ENCODE measurements at places on chromosomes 2 and 18.

- H3K36me3 ChIP-seq = peaks cover 79% of the 10 kb centered on the region
- H3K4me1 ChIP-seq = no peaks in the 10 kb centered on the region
- no peaks in the 10 kb centered on the region for H3K27me3 ChIP-seq
- no peak overlapping the region for H3K27ac ChIP-seq
These were observed 32.1 kb downstream of the PSMD1 start for GRCh38 chr2:231088754-231089153.

GRCh38 chr2:227942021-227942420, 70.6 kb downstream of the DAW1 start:
- no peaks in the 10 kb centered on the region for H3K27me3 ChIP-seq
- H3K27ac ChIP-seq = no peak overlapping the region
- no peaks in the 10 kb centered on the region for H3K4me1 ChIP-seq
- DNase-seq = no peak
- no peak overlapping the region for H3K4me3 ChIP-seq
- H3K36me3 ChIP-seq = no peaks in the 10 kb centered on the region

DNA sequence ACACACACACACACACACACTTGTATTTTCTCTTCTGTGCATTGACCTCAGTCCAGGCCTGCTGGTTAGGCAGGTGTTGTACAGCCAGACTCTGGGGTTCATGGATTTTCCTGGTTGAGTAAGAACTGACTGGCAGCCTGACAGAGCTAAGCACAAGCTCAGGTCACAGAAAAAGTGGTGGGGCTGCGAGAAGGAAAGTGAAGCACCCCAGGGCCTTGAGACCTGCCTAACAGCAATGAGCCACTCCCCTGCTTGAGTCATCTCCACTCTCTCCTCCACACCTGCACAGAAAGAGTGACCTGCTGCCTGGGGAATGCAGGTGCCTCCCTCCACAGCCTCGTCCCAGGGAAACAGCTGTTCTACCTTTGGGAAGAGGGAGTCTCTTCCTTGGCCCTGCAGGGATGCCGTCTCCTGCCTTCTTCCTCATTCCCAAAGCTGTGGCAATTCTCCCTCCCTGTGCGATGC, 91.4 kb upstream of the LGALSL start:
- no peak overlapping the region for H3K4me3 ChIP-seq
- no peaks in the 10 kb centered on the region for H3K27me3 ChIP-seq
- peak overlapping the region; percentile 67 for H3K27ac ChIP-seq
- H3K4me1 ChIP-seq = peaks cover 46% of the 10 kb centered on the region

GRCh38 chr2:20281876-20282275, 56.9 kb upstream of the SDC1 start:
- H3K27me3 ChIP-seq = no peaks in the 10 kb centered on the region
- no peak overlapping the region for H3K4me3 ChIP-seq

GRCh38 chr2:163733956-163734355, 1.9 kb downstream of the FIGN start:
- DNase-seq = no peak
- H3K4me1 ChIP-seq = peaks cover 12% of the 10 kb centered on the region
- H3K27me3 ChIP-seq = peaks cover 24% of the 10 kb centered on the region
- H3K27ac ChIP-seq = peak overlapping the region; percentile 69

GRCh38 chr2:106551417-106552130, 64.4 kb downstream of the CD8B2 start:
- no peak overlapping the region for H3K4me3 ChIP-seq
- no peak for DNase-seq
- no peaks in the 10 kb centered on the region for H3K4me1 ChIP-seq
- no peaks in the 10 kb centered on the region for H3K27me3 ChIP-seq

- no peaks in the 10 kb centered on the region for H3K27me3 ChIP-seq
- DNase-seq = peak; percentile 7
- no peak overlapping the region for H3K4me3 ChIP-seq
- no peaks in the 10 kb centered on the region for H3K36me3 ChIP-seq
- H3K27ac ChIP-seq = no peak overlapping the region
These were observed 37.8 kb downstream of the TCF7L1 start for GRCh38 chr2:85170938-85171475.

DNA sequence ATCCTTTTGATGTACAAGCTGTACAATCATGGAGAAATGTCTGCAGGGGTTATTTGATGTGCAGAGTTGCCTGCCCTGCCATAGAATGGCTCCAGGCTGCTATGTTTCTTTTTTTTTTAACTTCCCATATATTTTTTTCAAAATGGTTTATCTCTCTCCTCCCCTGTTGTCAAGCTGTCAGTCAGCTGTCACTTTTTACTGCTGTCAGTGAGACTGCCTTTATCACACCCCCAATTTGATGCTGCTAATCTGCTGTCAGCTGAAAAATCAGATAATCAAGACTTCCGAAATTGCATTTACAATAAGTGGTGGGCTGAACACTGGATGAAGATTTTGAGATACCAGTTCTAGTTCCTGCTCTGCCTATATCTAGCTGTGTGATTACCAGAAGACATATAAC, 382.6 kb downstream of the ZEB2 start:
- DNase-seq = no peak
- H3K4me3 ChIP-seq = no peak overlapping the region
- H3K27ac ChIP-seq = no peak overlapping the region
- peaks cover 3% of the 10 kb centered on the region for H3K4me1 ChIP-seq

DNA sequence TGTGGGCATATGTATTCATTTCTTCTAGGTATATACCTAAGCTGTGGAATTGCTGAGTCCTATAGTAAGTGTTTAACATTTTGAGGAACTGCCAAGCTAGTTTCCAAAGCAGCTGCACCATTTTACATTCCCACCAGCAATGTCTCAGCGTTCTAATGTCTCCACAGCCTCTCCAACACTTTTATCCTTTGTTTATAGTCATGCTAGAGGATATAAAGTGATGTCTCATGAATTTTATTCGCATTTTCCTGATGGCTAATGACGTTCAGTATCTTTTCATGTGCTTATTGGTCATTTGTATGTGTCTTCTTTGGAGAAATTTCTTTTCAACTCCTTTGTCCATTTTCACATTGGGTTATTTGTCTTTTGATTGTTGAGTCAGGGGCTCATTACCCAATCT, 295.2 kb downstream of the NCKAP5 start:
- H3K27ac ChIP-seq = no peak overlapping the region
- no peak for DNase-seq
- H3K4me1 ChIP-seq = no peaks in the 10 kb centered on the region
- H3K4me3 ChIP-seq = no peak overlapping the region

DNA sequence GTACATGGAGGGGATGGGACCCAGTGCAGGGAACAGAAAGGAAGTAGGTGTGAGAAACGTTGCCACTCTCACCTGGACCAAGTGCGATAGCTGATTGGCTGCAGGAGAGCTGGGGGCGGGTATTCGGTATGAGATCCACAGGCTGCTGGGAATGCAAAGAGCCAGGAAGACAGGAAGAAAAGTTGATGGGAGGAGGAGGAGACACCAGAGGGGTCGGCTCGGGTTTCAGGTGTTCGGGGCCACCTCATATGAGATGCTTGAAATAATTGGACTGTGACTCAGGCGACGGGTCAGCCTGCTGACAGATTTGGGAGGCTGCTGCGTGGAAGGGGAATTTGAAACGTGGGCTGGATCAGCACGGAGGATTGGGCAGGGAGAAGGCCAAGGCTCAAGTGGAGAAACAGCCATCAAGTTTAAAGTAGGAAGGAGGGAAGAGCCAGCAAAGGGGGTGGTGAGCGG, 65.1 kb downstream of the MRPS9 start:
- no peak for DNase-seq
- H3K4me3 ChIP-seq = no peak overlapping the region
- no peaks in the 10 kb centered on the region for H3K27me3 ChIP-seq

DNA sequence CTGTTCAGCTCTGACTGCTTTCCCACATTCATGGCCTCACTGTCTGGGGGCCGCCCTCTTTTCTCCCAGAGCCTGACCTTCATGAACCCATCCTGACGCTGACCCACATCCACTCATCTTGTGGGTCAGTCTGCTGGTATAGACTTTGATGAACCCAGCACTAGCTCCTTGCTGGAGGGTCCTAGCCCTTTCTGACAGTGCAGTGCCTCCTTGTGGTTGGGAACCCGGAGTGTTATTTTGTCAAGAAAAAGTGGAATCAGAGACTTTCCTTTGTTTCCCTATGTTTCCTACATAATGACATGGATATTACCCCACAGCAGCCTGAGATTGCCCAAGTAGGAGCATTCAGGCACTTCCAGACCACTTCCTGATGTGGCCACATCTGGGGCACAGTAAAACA, 19.3 kb upstream of the OSR1 start:
- DNase-seq = no peak
- H3K27me3 ChIP-seq = no peaks in the 10 kb centered on the region
- H3K4me3 ChIP-seq = no peak overlapping the region
- no peaks in the 10 kb centered on the region for H3K4me1 ChIP-seq
- no peaks in the 10 kb centered on the region for H3K36me3 ChIP-seq

DNA sequence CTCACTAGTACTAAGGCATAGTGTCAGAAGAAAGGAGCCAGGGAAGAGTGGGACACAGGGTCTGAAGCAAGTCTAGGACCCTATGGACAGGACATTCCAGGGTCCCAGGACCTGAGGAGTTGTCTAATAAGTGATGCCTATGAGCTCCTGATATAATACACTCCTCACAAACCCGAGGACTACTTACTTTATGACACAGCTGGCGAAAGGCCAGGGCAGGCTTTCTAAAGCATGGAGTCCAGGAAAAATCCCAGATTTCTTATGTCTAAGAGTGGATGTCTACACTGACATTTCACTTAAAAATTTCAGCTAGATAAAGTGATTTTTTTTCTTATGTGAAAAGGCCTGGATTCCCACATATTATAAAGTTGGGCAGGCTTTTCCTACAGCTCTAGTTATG, 502.2 kb upstream of the SETBP1 start:
- no peak overlapping the region for H3K4me3 ChIP-seq
- H3K4me1 ChIP-seq = no peaks in the 10 kb centered on the region
- no peaks in the 10 kb centered on the region for H3K27me3 ChIP-seq
- H3K36me3 ChIP-seq = no peaks in the 10 kb centered on the region
- no peak for DNase-seq

- peaks cover 11% of the 10 kb centered on the region for H3K4me1 ChIP-seq
- H3K27me3 ChIP-seq = no peaks in the 10 kb centered on the region
- peak overlapping the region; percentile 54 for H3K4me3 ChIP-seq
- H3K27ac ChIP-seq = peak overlapping the region; percentile 86
- peak; percentile 68 for DNase-seq
These were observed 221.8 kb downstream of the INSIG2 start for GRCh38 chr2:118309946-118310680.

DNA sequence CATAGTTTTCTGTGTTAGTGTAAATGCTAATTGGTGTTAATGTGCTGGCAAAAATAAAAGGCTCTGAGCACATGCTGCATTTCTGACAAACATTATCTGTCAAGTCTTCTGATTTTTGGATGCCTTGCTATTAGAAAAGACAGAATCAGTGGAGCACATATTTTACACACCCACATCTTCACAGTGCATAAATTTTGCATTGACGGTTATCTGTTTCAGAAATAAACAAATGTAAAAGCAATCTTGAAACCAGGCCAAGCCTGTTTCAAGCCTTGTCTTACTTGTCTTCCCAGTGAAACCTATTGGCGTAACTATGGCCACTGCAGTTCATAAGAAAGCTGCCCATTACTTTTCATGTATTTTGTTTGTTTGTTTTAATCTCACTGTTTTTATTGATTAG, 333.7 kb upstream of the CDH19 start:
- no peaks in the 10 kb centered on the region for H3K27me3 ChIP-seq
- H3K36me3 ChIP-seq = no peaks in the 10 kb centered on the region
- H3K4me1 ChIP-seq = no peaks in the 10 kb centered on the region
- no peak for DNase-seq
- no peak overlapping the region for H3K4me3 ChIP-seq

GRCh38 chr2:213288913-213289700, 4.8 kb downstream of the SPAG16 start:
- no peak overlapping the region for H3K27ac ChIP-seq
- no peak overlapping the region for H3K4me3 ChIP-seq
- no peak for DNase-seq
- H3K4me1 ChIP-seq = peaks cover 24% of the 10 kb centered on the region

DNA sequence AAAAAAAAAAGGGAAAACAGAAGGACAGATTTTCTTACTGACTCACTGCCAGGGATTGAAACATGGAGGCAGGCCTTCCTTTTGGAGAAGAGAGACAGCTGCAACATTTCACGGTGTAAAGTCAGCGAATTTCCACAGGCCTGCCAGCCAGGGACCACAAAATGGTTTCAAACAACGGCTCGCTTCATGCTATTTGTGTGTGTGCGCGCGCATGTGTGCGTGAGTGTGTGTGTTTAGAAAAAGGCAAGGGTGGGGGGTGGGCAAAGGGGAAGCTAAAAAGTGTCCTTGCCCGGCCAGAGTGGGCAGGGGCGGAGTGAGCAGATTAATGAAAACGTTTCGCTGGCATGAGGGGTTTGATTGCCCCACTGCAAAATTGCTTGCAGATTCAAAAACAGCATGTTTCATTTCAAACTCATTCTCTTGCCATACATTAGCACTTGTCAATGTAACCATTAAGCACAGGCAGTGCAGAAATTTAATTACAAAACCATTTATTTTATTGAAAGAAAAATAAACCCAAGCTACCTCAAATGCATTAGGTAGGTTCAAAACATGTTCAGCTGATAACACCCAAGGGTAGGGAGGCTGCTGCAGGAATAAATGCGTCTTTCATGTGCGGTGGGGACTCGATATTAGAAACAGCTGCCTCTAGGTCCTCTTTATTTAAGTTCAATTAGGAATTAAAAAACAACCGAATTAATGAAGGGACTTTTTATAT, 182.1 kb upstream of the SIX2 start:
- no peaks in the 10 kb centered on the region for H3K27me3 ChIP-seq
- peaks cover 4% of the 10 kb centered on the region for H3K4me1 ChIP-seq
- no peak overlapping the region for H3K4me3 ChIP-seq
- no peaks in the 10 kb centered on the region for H3K36me3 ChIP-seq

- DNase-seq = no peak
- no peak overlapping the region for H3K27ac ChIP-seq
- H3K4me3 ChIP-seq = no peak overlapping the region
- H3K36me3 ChIP-seq = no peaks in the 10 kb centered on the region
- H3K27me3 ChIP-seq = no peaks in the 10 kb centered on the region
These were observed 71.1 kb upstream of the SH3BP4 start for GRCh38 chr2:234880551-234881211.

DNA sequence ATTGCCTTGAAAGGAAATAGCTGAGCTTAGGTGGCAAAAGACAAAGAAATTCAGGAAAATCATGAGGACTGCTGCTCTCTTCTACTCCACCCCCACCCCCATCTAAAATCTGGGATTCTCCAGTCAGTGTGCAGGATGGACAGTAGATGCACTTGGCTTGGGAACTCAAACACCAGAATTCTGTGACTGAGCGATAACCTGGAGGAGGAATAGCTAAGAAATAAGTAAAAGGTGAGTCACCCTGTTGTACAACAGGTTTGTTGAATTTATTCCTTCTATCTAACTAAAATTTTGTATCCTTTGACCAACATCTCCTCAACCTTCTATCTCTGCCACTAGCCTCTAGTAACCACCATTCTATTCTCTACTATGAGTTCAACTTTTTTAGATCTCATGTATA, 1029.9 kb upstream of the ACVR2A start:
- H3K4me1 ChIP-seq = peaks cover 5% of the 10 kb centered on the region
- H3K27me3 ChIP-seq = no peaks in the 10 kb centered on the region
- no peak overlapping the region for H3K4me3 ChIP-seq
- DNase-seq = no peak
- H3K36me3 ChIP-seq = no peaks in the 10 kb centered on the region

DNA sequence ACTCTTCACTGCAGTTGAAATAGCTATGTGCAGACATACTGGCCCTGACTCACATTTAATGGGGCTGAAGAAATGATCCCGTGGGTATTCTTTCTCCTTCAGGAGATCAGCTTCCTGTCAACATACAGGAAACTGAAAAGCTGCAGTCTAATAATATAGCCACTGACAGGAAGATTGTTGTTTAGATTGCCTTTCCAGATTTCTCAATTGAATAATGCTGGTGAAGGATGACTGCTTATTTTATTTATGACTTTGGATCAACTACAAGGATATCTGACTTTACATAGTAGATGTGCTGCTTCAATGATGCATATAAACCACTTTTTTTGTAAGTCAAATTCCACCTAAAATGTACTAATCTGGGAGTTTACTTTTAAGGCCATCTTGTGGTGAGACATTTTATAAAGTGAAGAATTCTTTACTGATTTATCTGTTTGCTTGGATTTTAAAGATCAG, 93.4 kb upstream of the MAP4K3 start:
- H3K36me3 ChIP-seq = no peaks in the 10 kb centered on the region
- DNase-seq = no peak

All from suprapubic skin (tissue), 4 donors.